ENCODE measurements at places on chromosomes 12 and 14.

DNA sequence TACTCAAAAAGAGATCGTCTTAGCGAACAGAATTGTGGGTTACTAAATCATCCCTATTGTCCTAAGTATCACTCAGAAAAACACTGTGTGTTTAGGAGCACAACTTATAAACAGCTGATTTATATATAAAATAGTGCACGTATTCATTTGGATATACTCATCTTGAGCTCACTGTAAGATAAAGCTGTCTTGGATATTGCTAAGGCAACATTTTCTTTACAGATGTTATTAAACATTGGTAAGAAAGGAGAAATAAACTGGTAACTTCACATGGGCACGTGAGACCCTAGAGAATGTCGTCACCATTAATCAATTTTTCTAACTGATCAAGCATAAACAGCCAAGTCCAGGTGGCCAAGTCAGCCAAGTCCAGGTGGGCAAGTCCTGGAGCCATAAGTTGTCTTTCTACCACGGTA, 1.7 kb downstream of the PAWR start:
- DNase-seq, result no peak

- DNase-seq, result no peak
Observed at GRCh38 chr12:60257063-60257462, 661.2 kb downstream of the SLC16A7 start.

DNA sequence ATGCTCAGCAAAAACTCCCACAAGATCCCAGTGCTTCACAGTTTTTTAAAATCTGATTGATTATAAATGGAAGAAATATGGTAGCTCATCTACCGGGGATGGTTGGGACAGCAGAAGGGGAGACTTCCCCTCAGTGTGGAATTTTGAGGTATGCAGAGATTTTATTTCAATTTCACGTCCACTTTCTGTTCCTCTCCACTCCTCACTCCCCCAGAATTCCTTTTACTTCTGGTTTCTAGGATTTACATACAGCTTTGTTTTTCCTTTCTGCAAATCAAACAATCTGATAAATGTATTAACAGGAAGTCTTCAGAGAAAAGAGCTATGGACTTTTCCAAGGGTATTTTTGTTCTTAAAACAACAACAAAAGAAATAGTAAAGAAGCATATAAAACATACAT, 181.5 kb upstream of the ARHGAP5 start:
- no peak for DNase-seq

GRCh38 chr12:74957231-74957630, 252.4 kb downstream of the KCNC2 start:
- no peak for DNase-seq

DNA sequence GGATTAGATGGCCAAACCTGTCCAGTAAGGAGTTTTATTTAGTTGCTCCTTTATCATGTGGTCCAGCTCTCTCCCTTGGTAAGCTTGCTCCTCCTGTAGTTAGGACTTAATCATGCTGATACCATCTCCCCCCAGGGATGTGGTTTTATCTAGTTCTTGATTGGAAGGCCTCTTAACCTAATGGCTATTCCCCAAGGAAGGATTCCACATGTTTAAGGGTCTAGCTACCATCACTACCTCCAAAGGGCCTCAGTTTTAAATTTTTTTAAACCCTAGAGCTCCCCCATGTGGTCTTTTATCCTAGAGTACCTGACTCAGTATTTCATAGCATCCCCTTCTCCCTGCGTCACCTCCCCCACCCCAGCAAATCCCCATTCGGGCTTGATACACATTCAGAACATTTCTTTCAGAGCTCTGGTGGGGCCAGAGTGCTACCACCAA, 22.5 kb downstream of the MAP3K12 start:
- no peak for DNase-seq

DNA sequence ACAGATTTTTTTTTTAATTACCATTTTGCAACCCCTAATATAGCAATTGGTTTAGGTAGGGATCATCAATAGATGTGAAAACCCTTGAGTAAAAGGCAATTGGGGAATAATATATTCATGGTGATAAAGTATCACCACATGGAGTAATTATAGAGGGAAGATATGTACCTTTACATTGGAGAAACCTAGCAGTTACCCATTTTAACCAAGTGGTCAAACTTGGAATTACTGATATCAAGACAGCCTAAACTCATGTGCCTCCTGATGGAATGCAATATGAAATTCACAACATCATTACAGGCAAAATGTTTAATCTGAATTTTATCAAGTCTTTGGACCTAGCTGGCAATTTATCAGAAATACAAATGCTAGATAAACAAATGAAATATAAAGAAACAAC, 6.7 kb upstream of the SLC10A1 start:
- no peak for DNase-seq

GRCh38 chr12:89140602-89141238, 211.6 kb downstream of the DUSP6 start:
- DNase-seq, result peak; percentile 16

DNA sequence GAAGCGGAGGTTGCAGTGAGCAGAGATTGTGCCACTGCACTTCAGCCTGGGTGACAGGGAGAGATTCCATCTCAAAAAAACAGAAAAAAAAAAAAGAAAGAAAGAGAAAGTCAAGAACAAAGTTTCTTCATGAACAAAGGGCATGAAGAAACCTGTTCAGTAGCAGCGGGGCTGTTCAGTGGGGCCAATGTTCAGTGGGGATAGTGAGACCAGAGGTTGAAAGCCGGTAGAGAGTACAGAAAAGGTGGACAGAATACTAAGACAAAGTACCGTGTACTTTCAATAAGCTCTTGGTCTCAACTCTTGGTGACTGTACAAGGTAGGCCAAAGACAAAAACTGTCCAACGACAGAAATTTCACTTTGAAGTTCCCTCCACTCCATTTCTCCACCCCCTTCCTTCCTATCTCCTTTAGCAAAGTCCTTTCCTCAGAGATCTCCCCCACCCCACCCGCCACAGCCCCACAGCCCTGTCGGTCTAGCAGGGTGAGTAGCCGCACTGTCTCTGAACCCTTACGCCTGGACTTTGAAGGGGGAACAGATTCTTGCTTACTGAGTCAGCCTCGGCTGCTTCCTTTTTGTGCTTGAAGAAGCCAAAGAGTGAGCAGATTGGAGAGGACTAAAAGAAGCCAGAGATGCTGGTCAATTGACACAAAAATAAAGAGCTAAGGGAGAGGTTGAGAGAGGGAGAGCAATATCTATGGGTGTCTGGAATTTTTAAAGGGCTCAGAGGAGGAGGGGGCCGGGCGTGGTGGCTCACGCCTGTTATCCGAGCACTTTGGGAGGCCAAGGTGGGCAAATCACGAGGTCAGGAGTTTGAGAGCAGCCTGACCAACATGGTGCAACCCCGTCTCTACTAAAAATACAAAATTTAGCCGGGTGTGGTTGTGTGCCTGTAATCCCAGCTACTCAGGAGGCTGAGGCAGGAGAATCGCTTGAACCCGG, 44.2 kb upstream of the FOS start:
- no peak for DNase-seq

DNA sequence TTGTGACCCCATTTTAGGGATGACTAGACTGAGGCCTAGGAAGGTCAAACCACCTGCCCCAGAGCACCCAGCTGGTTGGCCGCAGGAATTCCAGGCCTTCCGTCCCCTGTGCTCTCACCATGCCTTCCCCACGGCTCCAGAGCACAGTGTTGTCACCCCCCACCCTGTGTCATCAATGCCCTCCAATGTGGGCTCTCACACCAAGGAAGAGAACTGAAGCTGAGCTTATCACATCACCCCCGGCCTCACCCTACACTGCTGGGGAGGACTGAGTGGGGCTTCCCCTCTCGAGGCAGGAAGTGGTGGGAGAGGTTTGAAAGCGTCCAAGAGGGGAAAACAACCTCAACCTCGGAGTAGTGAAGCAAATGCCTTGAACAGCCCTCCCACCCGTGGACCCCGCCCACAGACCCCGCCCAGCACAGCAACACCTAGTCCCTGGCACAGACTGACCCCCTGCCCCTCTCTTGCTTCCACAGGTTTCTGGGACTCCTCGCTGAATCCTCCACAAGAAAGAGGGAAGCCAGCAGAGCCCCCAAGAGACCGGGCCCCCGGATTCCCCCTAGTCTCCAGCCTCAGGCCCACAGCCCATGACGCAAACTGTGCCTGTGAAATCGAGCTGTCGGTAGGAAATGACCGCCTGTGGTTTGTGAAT, 97.2 kb downstream of the LGMN start:
- DNase-seq, result no peak

- no peak for DNase-seq
Observed at GRCh38 chr14:72891666-72892102, 2.2 kb downstream of the DPF3 start.

DNA sequence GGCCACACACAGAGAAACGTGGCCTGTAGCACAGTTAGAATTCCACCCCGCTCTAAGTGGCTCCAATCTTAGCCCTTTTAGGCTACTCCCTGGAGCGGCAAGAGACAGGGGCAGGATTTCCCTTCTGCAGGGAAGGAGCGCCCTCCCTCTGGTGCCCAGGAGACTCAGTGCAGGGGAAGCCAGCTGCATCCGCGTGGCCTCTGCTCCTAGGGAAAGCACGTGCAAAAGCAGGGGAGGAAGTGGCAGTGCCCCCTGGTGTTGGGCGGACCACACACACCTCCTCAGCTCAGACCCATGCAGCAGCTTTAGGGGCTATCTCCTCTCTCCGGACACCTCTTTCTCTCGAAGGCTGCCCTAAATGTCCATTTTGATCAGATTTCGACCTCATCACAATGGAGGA, 50.0 kb downstream of the SPRING1 start:
- DNase-seq, result no peak

GRCh38 chr12:57889500-57889989, 43.0 kb upstream of the CTDSP2 start:
- DNase-seq, result peak; percentile 81

- DNase-seq, result no peak
Observed at GRCh38 chr12:15355766-15356165, 33.5 kb downstream of the PTPRO start.

DNA sequence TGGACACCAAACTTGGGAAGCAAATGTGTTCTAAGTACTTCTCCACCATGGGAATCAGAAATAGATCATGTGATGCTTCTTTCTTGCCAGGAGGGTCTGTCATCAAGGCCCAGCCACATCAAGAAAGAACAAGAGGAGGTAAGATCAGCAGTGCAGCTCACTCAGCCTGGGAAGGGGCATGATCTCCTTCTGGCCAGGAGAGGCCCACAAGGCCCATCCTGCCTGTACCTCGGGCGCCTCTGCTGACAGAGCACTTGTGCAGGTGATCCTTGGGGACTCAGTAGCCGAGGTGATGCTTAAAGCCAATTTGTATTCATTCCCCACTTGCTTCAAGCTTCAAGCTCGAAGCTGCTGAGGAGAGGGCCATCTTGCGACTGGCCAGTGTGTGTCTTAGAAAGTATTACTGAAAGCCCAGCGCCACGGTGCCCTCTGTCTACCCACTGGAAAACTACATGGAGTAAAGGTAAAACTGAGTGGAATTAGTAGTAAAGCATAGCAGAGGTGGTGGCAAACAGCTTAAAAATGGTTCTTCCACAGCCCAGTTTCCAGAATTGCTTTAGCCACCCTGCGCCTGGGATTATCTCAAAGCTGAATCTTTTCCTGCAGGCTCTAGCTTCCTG, 26.2 kb downstream of the RTRAF start:
- DNase-seq, result no peak

- DNase-seq, result no peak
Observed at GRCh38 chr12:27024291-27024690, 1.9 kb downstream of the MED21 start.

- DNase-seq, result no peak
Observed at GRCh38 chr14:104705340-104706047, 16.1 kb downstream of the INF2 start.

DNA sequence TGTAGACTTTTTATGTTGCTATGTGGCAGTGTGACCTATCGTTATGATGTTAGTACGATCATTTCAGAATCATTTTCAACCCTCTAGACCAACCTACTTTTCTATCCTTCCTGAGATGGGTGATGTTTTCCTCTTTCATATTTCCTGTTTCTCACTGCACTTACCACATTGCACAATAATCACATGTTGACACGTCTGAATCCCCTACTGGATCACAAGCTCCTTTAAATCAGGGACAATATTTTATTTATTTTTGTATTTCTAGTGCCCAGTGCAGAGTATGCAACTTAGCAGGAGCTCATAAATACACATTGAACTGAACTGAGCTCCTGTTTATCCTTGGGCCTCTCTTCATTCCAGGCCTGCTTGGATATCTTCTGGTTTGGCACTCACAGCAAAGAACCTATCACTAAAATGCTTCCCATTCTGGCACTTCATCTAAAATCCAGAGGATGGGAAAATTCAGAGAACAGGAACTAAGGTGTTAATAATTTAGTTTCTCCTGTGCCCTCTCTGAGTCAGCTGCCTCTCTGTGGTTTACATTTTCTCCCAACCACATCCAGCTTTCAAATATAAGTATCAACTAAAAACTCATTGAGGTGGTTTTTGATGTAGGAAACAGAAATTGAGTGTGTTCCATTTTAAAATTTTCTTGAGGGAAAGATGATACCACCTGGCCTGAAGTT, 69.4 kb upstream of the DYRK2 start:
- no peak for DNase-seq

GRCh38 chr12:119375883-119376190, 41.3 kb downstream of the CCDC60 start:
- DNase-seq, result no peak

DNA sequence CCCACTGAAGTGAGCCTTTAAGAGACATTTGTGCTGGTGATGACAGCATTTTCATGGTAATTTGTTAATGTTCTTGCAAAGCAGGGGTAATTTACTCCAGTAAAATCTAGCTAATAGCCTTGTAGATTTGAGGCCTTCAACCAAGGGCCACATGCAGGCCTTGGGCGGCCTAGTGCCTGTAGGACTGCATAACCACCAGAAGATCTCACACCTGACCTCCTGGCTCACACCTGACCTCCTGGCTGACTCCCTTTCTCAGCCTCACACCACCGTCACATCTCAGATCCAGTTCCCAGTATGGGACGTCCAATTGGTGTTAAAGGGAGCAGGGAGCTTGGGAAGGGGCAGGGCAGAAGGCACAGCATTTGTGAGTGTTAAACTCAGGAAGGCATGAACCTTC, 26.9 kb downstream of the C12orf42 start:
- no peak for DNase-seq

DNA sequence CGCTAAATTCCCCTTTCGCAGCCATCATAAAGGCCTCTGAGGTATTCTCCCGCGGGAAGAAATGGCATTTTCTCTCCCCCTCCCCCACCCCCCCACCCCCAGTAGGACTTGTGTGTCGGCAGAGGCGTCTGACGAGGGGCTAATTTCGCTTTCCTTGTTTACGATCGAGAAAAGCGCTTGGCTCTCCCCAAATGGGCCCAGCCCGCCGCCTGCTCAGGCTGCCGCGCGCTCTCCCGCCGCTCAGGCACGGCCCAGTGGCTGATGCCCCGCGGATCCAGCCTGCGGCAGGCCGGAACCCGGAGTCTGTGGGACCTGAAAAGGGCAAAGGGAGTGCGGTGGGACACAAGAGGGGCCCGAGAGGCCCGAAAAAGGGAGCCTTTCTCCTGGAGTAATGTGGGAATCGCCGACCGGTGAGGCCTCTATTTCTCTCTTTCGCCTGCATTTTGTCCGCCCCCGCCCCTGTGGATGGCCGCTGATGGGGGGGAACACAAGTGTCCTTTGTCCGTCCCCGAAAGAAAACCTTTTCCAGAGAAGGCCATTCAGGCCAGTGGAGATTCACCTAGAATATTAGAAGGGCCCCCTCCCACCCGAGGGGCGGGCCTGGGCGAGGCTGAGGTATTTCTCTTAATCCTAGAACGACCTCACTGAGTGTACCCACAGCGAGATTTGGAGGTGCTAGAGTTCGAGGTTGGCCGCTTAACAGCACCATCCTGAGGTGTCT, 9.0 kb upstream of the HOXC6 start:
- DNase-seq, result no peak

- DNase-seq, result no peak
Observed at GRCh38 chr14:63296060-63296563, 22.6 kb downstream of the GPHB5 start.
